Central memory CD8-positive, alpha-beta T cell (primary cell): ENCODE measurements at places on chromosomes 16 and 17.

DNA sequence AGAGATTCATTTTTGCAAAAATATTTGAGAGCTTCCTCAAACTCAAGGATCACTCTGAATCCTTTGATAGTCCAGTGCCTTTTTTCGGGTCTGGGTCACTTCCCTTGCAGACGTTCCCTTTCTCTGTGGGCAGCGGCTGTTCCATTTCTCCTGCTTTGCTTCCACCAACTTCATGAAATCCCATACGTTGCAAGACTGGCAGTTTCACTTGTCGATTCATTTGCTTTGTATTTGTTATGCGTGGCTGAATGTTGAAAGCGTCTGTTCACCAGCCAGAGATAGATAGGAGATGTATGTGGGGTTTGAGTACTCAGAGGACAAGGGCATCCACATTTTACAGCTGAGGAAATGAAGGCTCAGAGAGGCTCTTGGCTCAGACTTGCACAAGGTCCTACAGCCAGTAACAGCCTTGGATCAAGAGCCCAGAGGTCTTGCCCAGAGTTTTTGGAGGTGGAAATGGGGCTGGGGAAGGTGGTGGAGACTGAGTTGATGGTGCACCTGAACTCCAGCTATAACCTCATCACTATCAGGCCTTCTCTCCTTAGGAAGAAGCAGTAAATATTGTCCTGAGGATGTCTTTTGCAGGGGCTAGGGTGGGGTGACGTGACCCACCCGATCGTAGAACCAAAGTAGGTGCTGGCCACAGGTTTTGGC is 1.3 kb upstream of the CCDC102A start:
- DNase-seq, result no peak

DNA sequence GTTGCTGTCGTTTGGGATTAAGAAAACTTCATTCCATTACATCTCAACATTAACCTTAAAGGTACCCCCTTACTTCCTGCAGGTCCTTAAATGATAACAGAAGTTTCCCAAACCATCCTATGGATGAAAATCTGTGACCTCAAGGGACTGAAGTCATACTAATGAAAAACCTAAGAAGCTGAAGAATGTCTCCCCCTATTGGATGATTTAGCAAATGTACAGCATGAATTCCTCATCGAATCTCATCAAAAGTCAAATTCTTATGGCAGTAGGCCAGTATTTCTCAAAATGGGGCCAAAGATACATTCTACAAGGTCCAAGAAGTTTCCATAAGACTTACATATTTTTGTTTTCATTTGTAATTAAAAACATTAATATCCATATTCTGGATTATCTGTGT is 13.5 kb downstream of the SCO1 start:
- DNase-seq, result no peak

DNA sequence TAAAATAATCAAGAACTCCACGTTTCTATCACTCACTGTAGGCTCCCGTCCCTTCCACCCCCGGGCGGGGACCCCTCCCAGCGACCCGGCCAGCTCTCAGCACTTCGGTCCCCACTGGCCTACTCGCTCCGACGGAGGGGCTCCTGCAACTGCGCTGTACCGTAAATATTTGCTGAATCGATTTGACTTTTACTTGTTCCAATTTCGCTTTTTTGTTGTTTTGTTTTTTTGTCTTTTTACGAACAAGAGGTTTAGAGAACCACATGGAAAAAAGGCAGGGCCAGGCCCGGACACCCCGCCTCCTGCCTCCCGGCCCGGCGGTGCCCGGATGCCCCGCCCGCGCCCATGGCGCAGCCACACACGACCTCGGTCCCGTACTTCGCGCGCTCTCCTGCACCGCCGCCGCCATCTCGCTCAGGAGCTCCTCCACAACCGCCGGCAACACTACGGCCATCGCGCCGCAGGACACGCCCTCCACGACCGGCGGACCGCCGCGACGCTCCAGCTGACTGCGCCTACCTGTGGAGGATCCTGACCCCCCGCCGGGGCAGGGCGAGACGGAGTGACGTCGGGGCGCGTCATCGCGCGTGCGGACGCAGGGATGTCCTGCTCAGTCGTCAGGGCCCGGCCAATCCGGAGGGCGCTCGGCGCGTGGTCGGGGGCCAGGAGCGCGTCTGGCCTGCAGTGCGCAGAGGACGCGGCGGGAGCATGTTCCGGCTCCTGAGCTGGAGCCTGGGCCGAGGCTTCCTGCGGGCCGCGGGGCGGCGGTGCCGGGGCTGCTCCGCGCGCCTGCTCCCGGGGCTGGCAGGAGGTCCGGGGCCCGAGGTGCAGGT is at the start of the genes TTC19 and ZSWIM7:
Gene TTC19 (plus strand): TSS at position 684 of the 833 bp plus-strand sequence. CDS start 25 bp downstream, at position 709.
Gene ZSWIM7 (minus strand): TSS at position 564 of the 833 bp plus-strand sequence. CDS start 110 bp downstream, at position 454.
- peak; percentile 82 for DNase-seq

- DNase-seq, result no peak
Measured at GRCh38 chr17:3543453-3543852, 14.2 kb downstream of the TRPV3 start.

DNA sequence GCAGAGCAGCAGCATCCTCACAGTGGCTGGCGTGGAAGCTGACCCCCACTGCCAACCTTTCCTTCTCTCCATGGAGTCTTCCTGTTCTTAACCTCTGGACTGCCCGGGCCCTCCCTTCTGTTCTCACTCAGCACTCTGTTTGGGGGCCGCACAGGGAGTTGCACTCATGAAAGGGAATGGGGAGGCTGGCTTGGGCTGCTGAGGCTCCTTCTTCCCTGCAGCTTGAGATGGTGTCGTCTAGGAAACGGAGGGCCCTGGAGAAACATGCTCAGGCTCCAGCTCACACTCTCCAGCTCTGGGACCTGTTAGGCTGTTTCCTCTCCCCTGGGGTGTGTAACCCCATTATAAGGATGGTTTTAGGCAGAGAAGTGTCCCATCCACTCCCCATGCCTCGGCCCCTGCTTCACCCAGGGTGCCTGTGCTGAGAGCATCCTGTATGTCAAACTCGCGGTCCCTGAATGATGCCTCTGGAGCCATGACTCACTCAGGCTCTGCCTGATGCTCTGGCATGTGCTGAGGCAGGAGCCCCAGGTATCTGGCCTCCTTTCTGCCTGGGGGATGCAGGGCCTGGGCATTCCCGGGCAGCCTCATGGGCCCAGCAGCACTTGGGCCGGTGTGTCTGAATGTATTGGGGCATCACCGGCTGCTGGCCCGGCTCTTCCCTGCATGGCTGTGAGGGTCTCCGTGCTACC is 18.9 kb downstream of the TMEM94 start:
- DNase-seq, result no peak

DNA sequence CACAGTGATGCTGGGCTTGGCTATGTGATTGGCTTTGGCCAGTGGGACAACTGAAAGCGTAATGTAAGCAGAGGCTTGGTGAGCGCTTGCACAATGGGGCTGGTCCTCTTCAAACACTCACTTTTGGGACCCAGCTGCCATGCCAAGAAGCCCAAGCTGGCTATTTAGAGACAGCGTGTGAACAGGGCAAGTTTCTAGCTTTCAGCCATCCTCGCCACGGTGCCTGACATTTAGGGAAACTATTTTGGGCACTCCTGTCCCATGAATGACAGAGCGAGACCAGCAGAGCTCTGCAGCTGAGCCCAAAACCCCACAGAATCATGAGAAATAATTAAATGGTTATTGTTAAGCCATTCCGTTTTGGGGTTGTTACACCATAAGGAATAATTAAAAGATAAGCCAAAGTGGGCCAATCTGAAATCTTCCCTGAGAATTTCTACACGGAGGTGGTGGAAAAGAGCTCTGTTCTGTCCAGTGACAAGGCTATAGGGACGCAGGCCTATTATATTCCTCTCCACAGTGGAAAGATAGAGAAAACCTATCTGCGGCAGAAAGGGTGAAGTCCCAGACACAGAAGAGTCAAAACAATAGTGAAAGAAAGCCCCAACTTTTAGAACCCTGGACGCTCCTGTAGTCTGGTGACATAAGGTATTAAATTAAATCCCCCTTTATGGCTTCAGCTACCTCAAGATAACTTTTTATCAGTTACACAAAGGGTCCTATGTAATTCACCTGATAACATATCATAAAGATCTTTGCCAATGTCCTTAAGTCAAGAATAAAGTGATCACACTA is 10.8 kb upstream of the RPRML start:
- no peak for DNase-seq

DNA sequence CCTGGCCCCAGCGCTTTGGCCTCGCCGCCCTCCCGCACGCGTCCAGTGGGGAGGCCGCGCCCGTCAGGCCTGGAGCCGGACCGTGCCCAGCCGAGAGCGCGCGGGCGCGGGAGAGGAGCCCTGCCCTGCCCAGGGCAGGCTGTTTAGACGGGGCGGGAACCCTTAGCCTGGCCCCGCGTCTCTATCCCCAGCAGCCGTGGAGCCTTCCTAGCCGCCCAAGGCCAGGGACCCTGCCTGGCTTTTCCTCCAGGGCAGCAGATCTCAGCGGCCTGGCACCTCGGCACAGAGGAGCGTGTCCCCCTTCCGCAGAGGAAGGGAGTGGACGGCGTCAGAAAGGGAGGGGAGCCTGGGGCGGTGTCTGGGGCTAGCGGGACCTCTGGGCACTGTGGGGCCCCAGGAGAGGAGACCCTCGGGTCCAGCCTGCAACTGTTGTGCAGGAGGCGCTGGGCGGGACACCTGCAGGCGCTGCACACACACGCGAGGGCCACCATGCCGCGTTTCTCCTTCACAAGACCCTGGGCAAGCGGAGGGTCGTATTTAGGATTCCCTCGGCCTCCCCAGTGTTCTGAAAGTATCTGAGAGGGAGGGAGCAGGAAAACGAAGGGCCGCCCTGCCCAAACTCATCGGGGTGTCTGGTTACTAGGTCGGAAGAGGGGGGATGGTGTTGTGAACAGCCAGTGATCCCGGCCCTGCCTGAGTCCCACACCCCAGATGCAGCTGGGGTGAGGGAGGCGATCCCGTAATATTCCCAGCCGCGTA is 2.3 kb upstream of the NPTX1 start:
- DNase-seq, result no peak

GRCh38 chr17:59027750-59028149 is 78.9 kb downstream of the TRIM37 start:
- no peak for DNase-seq

DNA sequence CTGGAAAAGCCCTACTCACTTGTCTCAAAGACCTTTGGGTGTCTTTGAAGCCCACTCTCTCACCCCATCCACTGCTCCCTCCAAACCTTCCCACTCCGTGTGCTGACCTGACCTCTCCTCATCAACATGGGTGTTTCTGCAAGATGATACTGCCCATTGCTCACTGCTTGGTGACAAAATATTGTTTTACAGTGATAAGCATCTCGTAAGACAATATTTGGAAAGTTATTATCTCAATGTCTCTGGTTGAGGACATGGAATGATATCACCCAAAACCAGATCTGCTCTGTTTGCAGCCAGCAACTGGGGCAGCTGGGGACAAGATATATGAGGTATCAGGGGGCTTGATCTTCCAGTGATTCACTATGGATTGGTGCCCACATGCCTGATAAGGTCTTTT is 195.8 kb downstream of the SALL1 start:
- DNase-seq, result no peak

DNA sequence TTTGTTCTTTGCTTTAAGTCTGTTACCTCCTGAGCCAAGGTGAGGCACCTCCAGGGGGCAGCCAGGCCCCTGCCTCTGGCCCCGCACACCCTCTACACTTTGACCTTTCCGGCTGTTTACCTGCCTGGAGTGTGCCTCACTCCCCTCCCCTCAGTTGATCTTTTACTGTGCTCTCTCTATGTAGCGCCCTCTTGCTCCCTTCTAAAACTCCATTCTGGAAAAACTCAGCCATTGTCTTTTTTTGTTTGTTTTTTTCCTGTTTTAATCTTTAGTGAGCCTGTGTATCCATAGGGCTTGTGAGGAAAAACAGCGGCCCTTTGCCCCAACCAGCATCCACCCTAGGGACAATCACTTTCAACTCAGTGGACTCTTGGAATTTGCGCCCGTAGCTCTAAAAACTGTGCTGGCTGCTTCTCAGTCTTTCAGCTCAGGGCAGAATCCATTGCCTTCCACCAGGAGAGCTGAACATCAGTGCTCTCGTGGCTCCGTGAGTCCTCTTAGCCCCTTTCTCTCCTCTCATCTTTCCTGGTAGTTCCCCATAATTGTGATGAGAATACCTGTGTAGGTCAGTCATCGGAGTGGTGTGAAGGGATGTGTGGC is 4.3 kb downstream of the AMDHD2 start:
- DNase-seq, result no peak

GRCh38 chr16:25093208-25094061 is 18.1 kb upstream of the LCMT1 start:
- DNase-seq, result no peak

GRCh38 chr16:9154567-9155410 is 63.3 kb downstream of the HAPSTR1 start:
- no peak for DNase-seq

GRCh38 chr16:27598931-27599565 is 49.1 kb downstream of the KATNIP start:
- DNase-seq, result no peak

DNA sequence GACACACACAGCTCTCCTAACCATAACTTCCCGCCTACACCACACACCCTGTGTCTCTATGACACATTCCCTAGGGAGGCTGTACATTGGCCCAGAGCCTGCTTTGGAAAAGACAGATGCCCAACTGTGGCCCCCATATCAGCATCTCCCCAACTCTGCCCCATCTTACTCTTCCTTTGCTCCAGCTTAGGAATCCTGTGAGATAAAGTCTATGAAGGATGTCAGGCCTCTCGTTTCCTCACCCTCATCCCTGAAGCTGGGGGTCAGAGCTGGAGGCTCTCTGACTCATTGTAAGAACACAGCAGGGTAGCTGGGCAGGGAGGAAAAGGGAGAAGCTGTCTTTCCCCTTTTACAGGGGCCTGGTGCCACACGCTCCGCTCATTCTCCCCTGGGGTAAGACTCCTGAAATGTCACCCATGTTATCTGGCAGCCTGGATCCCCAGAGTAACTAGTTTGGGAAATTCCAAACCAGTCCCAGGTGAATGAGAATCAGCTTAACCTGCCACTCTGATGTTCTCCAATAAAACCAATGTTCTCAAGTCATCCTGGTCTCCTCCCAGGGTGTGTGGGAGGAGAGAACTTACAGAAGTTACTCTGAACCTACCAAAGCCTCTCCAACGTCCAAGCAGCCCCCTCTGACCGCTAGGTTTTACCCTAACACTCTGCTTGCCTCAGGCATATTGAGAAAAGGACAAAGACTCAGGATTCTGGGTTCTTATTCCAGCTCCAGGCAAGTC is 2.8 kb downstream of the RAPGEFL1 start:
- no peak for DNase-seq

- no peak for DNase-seq
Measured at GRCh38 chr17:38579934-38580333, 25.8 kb downstream of the SRCIN1 start.

GRCh38 chr16:81936209-81937000 is 74.9 kb downstream of the SDR42E1 start:
- DNase-seq, result no peak

DNA sequence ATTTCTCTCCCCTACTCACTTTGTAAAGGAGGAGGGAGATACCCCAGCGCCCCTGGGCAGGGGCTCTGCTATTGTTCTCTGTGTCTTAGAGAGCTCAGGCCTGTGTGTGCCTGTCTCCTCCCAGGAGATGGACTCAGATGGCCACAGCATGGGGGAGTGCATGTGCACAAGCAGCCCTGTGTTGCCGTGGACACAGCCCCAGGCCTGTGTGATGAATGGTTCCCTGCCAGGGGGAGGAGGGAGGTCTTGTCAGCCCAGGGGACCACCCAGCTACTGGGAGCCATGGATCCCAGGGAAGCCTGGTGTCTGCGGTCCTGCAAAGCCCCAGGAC is 26.3 kb downstream of the GINS2 start:
- DNase-seq, result no peak
